Germinal center (tissue), 1 donor: ENCODE measurements at places on chromosomes 2 and 18.

DNA sequence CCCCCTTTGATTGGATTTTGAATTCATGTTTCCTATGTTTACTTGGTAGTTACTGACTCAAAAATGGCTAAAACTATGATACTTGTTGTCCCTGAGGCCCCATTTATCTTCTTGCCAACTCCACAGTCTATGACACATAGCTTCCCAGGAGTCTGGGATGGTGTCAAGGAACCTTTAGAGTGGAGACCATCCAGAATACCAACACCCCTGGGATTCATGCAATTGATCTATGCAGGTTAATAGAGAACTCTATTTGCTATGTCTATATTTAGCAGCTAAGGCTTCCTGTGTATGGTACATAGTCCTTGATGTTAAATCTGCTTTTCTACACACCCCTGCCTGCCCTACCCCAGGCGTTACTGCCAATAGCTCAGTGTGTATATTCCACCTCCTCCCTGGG lies 218.5 kb upstream of the HDAC4 start:
- no peak for DNase-seq

DNA sequence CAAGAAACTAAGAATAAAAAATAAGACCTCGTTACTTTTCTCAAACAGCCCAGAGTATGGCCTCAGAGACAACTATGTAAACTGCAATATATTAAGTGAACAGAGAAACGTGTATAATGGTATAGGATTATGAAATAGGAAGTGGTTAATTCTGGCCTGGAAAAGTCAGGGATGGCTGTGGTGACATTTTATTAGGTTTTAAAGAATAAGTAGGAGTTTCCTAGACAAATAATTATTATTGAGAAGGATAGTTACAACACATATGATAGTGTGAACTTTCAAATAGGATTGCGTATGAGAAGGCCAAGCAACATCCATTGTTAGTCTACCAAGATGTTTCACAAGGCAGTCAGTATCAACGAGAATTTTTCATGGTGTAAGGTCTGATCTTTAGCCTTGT lies 244.1 kb downstream of the LPIN1 start:
- DNase-seq: no peak

DNA sequence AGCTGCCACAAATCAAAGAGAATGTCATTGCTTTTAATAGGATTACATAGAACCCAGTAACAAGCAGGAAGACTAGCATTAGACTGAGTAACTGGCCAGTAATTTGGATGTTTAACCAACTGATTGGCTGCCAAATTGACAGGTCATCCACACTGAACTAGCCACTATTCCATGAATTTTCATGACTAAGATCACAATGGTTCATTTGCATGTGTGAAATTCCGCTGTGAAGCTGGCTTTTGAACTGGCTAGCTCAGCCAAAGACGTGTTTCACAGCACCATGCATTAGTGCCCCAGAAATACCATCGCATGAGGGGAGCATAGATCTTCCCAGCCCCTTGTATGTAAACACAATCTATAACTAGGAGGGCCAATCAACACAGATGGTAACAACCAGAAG lies 649.8 kb downstream of the ARHGAP15 start:
- no peak for DNase-seq

GRCh38 chr2:181889776-181890175 lies 1.8 kb upstream of the ITPRID2 start:
- no peak for DNase-seq

DNA sequence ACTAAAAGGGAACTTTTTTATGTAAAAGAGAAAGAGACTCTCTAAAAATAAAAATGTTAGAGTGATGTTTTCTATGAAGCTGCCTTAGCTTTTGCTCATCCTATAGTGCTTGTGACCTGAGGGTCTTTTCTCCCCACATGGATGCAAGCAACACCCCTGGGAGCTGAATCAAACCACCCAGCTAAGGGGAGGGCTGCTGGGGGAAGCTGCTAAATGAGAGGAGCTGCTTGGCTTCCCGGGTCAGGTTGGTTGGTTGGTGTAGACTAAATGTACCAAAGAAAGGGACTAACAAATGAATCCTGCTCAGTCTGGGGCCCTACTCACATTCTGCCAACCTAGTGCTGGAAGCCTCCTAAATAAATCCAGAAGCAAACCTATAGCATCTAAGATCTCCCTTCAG lies 35.0 kb downstream of the AFF3 start:
- DNase-seq: no peak

DNA sequence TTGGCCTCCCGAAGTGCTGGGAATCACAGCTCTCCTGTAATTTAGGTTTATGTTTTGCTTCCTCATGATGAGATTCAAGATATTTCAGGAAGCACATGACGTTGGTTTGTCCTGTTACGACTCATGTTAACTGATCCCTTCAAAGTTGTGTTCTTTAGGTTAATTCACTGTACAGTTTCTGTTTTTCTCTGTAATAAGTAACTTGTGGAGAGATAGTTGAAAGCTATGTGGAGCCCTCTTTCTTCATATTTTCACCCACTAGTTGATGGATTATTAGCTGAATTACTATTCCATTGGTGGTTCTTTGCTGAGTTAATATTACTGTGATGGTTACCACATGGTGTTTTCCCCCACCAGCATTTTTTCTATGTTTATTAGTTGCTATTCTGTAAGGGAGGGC lies 18.3 kb upstream of the CHCHD5 start:
- DNase-seq: no peak
